Brain (organoid and tissue), 16 donors: ENCODE measurements at places on chromosomes 7 and 10.

DNA sequence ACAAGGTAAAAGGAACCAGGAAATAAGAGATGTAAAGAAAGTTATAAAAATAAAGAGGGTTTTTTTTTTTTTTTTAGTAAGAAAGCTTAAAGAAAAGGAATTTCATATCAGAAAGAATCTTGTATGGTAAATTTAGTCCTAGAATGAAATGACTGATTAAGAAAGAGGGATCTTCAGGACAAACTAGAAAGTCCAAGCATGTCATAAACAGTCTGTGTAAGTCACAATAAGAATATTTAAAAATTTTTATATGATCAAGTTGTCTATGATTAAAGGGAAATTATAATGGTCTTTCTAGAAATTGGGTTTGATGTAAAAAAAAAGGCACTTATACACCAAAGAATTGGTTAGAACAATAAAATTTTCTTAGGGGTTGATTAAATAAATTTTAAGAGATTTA is 289.5 kb downstream of the XPNPEP1 start:
- no peak for DNase-seq

DNA sequence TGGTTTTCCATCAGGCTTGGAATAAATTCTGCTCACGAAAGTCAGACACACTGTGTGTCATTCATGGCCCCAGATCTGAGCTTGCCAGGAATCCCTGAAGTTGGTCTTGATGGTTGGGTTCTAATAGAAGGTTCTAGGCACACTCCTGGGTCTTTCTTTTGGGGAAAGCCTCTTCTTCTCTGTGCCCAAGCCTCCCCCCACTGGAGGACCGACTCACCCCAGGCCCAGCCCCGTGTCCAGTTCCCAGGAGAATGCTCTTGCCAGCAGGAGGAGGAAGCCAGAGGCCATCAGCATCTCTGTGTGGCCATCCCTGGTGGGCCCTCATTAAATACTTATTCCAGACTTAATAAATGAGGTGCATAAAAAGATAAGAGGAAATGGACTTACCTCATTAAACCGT is 548.0 kb downstream of the TCERG1L start:
- DNase-seq, result no peak

GRCh38 chr10:109173121-109173520 is 750.2 kb downstream of the XPNPEP1 start:
- DNase-seq, result peak; percentile 7

GRCh38 chr7:120991581-120991980 is 3.1 kb downstream of the CPED1 start:
- DNase-seq, result no peak

DNA sequence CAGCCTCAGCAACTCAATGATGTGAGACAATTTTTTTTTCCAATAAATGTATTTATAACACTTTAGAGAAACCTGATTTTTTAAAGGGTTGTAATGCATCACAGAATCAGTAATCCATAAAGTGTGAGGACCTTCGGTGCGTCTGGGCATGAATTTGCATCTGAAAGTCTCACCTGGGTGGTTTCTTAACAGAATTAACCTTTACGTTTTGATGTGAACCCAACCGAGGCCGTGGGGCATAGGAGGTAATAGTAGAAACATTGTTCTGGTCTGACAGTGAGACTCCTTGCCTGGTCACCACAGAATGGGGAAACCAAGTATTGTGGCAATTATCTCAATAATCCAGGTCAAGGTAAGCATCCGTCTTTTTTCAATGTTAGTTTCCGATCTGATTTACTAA is 114.6 kb downstream of the PRKCQ start:
- DNase-seq, result no peak

DNA sequence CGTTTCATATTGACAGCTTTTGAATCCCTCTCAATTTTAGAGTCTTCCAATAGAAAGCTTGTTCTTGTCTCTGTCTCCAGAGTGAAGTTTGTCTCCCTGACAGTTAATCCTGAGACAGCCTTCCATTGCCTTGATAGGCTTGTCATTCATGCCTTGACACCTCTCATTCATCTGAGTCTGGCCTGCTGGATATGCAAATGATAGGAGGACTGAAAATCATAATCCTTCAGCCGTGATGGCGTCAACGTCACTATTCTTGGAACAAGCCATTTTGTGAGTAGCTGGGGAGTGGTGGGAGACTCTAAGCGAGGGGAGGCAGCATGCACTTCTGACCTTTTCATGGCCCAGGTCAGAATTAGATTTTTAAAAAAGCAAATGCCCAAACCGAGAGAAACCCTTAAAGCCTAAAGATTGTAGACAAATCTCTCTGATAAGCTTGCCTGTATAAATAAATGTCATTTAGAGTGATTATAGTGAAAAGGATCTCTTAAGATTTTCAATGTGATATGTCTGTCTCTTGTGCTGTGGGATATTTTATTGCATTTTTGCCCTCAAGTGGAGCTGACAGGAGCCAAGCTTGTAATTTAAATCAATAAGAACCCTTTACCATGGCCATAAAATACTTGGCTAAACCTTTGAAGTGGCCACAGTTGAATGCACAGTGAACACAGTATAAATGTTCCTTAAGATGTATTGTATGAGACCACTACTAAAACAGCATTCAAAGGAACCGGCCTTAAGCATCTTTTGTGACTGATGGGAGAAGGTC is 148.8 kb downstream of the SNX10 start:
- DNase-seq, result peak; percentile 91

- no peak for DNase-seq
These were observed 71.8 kb downstream of the MTPN start for GRCh38 chr7:135905355-135905754.

DNA sequence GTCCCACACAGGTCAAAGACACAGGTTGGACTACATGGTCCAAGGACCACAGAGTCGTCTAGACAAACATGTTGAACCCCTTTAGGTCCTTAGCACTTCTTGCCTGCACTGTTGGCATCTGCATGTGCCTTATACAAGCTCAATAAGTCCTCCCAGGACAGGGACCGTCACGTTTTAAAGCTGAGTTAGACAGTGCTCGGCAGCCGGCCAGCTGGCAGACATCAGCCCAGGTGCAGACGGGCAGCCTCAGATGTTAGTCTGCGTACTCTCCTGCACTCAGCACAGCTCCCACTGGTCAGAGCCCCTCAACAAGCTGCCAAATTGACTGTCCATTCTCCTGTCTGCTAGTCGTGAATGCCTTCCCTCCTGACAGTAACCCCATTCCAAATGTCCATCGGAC is 34.9 kb downstream of the PARP12 start:
- DNase-seq, result no peak

DNA sequence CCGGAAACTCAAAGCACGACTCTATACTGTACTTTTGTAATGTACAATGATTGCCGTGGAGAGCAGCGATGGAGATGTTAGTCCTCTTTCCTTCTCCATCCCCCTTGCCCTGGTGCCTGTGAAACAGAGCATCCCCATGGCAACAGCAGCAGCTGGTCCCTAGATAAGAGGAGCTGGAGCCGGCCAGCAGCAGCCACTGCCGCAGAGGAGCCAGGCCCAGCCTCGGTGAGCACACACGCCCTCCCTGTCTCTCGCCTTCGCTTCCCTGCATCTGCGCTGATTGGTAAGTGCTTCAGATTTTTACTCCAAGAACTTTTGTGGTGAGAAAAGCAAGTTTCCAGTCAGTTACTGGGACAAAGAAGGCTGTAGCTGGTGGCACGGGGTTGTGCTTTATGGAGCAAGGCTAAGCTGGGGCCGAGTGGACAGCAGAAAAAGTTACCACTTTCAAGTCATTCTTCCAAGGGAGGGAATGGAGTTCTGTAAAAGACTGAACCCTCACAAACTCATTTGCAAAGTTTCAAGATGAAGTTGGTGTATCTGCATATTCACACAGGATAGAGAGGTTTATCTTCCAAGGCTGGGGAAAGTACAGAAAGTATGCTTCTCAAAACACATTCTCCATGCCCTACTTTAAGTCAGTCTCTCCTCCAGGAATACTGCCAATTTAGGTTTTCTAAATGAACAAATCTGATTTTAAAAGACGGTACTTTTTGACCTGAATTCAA is at the start of gene PPP1R17:
PPP1R17 (plus strand) TSS at position 192 of the 725 bp plus-strand sequence. CDS start 5,227 bp downstream, outside the sequence.
- DNase-seq, result peak; percentile 80

DNA sequence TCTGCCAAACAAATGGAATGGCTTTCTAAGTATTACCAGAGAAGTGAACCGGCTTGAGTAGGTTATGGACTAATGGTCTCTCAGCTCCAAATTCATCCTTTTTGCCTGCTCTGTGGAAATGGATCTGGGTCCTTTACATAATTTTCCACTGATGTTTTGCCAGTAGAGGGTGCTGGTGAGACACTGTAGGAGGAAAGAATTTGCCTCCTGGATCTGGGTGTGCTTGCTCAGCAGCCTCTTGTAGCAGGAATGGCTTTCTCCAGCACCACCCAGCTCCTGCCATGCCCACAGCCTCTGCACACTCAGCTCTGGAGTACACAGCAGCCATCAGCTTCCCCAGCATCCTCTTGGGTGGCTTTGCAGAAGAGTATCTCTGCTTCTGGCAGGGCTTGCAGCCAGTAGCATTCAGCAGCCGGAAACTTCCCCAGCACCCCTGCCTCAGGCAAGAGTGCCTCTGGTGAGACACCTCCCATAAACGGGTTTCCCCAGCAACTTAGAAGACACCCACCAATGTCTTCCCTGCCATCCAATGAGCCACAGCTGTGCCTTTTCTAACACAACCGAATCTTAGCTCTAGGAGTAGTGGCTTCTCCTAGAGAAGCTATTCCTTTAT is 235.0 kb upstream of the PLPP4 start:
- peak; percentile 27 for DNase-seq

GRCh38 chr10:6588845-6589244 is 8.8 kb upstream of the PRKCQ start:
- DNase-seq, result no peak

DNA sequence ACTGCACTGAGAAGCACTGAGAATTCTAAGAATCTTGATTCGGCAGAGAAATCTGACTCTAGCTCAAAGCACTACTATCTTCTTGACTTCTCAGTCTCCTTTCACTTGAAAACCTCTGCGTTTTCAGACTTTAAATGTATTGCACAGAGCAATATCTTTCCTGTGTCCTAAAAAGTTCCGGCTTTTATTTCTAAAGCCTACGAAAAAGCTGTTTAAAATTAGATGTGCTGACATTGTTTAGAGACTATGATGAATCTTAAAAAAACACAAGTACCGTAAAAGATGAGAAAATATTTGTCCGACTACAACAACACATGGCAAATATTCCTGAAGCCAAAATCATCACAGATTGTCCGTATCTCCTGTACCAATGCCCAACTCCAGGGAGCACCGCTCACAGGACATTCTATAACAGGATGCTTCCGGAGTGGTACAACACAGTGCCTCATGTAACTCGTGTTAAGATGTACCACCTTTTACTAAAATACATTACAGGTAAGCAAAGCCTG is 136.9 kb downstream of the CUBN start:
- no peak for DNase-seq

DNA sequence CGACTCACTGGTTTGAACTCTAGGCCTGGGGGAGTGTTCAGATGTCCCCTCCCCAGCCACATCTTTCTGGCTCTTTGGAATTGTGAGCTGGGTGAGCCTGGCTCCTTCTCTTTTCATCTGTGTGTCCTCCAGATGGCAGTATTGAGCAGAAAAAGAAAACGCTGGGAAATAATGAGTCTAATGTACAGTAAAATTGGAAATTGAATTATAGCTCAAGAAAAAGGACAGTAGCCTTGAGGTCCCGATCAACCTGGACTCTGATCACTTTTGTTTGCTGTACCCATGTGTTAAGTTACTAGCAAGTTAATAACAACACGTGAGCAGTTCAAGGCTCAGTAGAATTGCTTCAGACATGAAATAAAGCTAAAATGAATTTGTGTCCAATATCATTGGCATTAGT is 77.9 kb downstream of the SNX10 start:
- peak; percentile 71 for DNase-seq

DNA sequence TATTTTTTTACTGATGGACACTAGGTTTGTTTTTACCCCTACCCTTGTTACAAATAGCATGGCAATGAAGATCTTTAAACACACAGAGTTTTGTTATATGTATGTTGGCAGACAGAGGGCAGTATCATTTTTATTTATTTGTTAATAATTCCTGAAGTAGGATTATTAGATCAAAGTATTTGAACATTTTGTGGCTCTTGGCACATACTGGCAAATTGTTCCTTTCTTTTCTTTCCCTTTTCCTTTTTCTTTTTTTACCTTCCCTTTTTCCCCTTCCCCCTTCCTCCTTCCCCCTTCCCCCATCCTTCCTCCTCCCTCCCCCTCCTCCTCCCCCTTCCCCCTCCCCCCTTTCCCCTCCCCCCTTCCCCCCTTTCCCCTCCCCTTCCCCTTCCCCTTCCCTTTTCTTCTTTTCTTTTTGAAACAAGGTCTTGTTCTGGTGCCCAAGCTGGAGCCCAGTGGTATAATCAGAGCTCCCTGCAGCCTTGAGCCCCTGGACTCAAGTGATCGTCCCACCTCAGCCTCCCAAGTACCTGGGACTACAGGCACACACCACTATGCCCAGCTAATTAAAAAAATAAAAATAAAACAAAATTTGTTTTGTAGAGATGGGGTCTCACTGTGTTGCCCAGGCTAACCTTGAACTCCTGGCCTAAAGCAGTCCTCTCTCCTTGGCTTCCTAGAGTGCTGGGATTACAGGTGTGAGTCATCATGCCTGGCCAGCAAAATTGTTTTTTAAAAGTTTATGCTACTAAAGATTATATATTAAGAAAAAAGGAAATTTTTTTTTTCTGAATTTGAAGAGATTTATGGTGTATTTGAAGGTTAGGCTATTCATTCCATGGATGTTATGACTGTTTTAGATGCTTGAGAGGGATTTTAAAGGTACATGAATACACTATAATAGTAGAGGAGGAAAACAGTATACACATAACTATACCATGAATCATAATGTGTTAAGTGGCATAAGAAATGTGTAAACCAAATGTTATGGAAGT is 39.3 kb downstream of the SEPTIN7 start:
- DNase-seq, result no peak

DNA sequence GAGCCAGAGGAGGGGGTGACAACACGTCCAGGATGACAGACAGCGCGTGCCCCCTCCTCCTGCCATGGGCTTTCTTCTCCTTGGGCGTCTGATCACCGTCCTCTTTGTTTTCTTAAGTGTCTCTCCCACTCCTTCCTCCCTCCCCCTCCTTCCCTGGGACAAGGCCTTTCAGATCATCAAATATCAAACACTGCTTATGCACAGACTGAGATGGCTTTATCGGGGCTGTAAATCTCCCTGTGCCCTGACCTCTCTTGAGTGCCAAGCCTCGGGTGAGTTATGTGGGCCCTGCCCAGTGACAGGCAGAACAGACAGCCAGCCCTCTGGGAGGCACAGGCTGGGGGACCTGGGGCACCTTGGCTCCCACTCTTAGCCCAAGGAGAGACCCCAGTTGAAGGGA is 116.4 kb downstream of the C10orf105 start:
- no peak for DNase-seq

- DNase-seq, result no peak
These were observed 199.0 kb downstream of the KIAA1217 start for GRCh38 chr10:24407928-24408327.

GRCh38 chr7:67625257-67625737 is 628.7 kb downstream of the TYW1 start:
- peak; percentile 94 for DNase-seq

GRCh38 chr7:24337180-24337579 is 53.2 kb downstream of the NPY start:
- peak; percentile 89 for DNase-seq

GRCh38 chr7:157854066-157854891 is 517.5 kb downstream of the DNAJB6 start:
- no peak for DNase-seq
